ENCODE measurements at places on chromosomes 7 and 10.

- DNase-seq, result peak; percentile 5
These were observed 112.0 kb downstream of the NEURL1 start for GRCh38 chr10:103605359-103606096.

GRCh38 chr10:122702275-122702674 is 2.6 kb upstream of the C10orf120 start:
- DNase-seq, result no peak

GRCh38 chr7:1672851-1673486 is 2.9 kb downstream of the ELFN1 start:
- no peak for DNase-seq

DNA sequence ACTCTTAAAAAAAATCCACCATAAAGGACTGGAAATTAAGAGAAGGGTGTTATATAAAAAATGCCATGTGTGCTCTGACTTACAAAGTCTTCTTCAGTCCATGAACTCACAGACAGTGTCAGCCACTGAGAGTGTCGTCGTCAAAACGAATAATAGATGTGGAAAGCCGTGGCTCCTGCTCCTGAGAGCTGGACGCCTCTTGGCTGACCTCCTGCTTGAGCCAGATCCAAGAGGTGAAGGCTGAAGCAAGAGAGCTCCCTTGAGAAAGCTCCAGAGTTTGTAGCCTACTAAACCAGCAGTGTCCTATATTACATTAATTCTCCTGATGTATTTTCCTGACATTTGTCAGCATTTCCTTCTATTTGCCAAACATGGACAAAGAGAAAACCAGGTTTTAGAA is 234.3 kb upstream of the C7orf33 start:
- no peak for DNase-seq

DNA sequence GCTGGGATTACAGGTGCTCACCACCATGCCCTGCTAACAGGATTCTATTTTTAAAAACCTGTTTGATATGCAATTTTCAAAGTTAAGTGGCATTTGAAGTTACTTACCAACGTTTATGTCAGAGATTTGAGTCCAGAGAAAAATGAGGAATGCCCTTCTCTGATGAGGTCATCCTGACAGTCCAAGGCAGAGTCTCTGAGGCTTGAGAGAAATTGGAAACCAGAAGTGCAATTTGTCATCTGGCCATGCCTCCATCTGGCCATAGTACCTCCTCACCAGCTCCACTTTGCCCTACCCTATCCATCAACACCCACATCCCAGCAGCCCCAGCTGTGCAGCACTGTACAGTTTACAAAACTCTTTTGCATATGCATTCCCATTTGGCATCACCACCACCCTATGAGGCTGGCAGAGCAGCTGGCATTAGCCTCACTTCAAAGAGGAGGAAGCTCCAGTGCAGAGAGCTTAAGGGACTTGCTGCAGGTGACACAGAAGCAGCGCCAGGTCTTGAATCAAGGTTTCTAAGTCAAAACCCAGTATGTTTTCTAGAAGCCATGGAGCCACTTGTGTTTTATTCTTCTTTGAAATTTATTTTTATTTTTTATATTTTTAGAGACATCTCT is 54.5 kb upstream of the PDZD8 start:
- DNase-seq, result no peak

GRCh38 chr7:54201501-54201900 is 340.7 kb upstream of the VSTM2A start:
- no peak for DNase-seq

- DNase-seq, result no peak
These were observed 70.7 kb downstream of the EBF3 start for GRCh38 chr10:129893104-129894089.

- no peak for DNase-seq
These were observed 1.0 kb downstream of the EBF3 start for GRCh38 chr10:129962872-129963640.

DNA sequence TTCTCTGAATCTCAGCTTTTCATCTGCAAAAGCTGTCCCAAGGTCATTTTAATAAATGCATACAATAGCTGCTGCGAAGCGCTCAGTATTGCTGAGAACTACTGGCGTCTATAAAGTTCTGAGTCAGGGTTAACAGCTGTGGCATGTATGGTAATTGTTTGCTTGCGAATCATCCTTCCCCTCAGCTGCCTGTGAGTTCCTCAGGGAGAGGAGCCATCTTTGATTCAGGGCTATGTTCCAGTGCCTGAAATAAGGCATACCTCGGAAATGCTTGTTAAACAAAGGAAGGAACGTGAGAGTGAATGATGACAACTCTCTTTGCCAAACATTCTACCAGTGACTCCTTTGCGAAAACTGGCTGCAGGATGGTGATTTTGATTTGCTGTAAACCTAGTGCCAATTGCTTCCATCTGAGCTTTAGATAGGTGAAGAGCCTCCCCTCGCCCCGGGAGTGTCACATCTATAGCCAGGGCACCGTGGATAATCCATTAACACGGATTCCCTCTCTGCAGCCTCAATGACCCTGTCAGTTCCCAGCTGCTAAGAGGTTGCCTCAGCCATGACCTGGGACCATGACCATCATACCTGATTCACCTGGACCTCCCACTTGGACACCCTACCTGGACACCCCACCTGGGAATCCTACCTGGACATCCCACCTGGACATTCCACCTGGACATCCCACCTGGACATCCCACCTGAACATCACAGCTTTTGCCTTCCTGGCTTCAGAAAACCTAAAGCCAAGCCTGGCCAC is 39.6 kb downstream of the GPRIN2 start:
- no peak for DNase-seq

GRCh38 chr10:16116404-16117304 is 256.3 kb upstream of the MINDY3 start:
- DNase-seq, result no peak

DNA sequence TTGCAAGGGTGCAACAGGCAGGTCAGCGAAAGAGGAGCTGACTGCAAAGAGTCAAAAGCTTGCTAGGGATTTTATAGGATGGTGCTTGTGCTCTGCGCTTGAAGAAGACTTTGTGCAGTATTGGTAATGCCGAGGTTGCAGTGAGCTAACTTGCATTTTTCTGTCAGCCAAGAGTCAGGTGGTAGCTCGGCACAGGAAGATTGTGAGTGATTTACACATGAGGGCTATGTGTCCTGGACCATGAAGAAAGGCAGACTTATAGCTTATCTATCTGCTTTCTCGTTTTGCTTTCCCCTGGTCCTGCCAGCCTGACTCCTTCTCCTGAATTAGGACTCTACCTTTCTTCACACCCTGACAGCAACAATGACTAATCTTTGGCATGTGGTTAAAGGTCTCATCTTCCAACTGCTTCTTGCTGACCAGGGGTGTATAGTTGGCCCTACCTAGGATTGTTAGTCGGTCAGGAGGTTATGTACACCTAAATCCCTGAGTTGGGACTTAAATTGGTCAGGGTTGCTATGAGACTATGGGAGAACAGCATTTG is 4.1 kb upstream of the SYPL1 start:
- DNase-seq, result no peak

- DNase-seq, result no peak
These were observed 1.5 kb downstream of the TRIL start for GRCh38 chr7:28956608-28957063.

DNA sequence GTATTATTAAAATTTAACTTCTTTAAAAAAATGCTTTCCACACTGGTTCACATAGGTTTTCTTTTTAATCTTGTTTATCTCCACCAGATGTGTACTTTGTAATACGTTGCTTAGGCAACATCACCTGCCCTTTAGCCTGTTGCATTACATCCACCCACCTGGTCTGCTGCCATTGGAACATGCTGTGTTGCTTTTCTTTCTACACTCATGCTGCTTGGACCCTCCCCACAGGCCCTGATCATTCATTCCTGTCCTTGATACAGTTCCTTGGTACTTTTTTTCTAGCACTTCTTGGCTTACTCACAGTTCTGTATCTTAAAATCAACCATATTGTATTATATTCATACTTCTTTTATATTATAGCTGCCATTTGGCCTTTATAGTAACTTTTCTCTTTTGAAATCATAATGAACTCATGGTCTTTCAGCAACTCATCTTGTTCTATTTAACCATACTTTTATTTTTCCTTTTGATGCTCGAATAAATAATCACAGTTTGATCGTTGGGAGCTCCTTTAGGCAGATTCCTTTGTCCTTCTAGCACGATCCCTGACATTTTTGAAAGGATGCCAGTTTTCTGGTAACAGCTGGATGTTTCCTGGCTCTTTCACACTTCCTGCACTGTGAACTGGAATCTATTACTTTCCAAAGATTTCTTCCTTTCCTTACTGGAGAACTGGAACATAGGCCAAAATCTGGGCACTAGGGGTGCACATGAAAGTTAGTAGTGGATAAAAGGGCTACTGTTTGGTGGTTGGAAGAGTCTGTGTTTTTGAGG is 125.1 kb downstream of the CDK14 start:
- no peak for DNase-seq

- no peak for DNase-seq
These were observed 270.0 kb downstream of the USP6NL start for GRCh38 chr10:11341283-11341960.

GRCh38 chr7:38138171-38138570 is 39.9 kb upstream of the STARD3NL start:
- DNase-seq, result no peak

- DNase-seq, result no peak
These were observed 13.8 kb downstream of the IL15RA start for GRCh38 chr10:5963591-5963990.

DNA sequence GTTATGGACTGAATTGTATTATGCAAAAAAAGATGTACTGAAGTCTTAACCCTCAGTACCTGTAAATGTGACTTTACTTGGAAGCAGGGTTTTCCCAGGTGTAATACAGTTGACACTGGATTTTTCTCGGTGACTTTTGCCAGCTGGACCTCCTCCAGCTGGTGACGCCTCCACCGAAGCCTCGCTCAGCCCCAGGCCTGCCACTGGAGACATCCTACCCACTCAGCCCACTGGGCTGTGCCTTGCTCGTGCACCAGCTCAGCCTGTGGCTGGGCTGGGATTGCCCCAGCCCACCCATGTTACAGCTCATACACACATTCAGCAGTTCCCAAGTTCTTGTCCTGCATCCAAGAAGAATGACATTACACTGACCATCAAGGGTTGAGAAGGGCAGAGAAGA is 42.4 kb upstream of the GPR22 start:
- DNase-seq, result no peak

- DNase-seq, result no peak
These were observed 122.3 kb downstream of the WDR37 start for GRCh38 chr10:1178506-1178905.

DNA sequence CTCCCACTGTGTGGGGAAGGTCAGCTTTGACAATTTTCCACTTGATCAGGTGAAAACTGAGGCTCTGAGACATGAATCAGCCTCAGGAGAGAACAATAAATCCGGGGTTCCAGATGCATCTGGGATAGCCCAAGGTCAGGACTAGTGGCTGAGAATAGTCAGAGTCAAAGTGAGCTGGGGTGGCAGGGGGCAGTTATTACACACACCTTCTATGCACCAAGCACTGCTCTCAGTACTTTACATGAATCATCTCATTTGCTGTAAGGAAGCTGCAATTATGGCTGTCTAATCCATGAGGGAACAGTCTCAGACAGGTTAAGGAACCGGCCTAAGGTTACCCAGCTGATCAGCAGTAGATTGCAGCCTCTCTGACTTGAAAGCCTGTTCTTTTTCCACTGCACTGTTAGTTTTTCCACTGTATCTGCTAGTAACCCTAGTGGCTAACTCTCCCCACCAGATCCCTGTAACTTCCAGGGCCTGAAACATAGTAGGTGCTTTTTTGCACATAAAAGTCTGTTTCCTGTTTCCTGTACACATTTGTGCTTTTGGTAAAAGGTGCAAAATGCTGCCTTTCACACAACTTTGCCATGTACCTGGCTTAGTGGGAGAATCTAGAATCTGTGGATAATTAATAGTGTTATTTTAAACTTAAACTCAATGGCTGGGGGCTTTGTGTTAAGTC is 125.9 kb downstream of the EMX2 start:
- no peak for DNase-seq

GRCh38 chr10:88528201-88528600 is 54.9 kb downstream of the RNLS start:
- DNase-seq, result no peak

GRCh38 chr7:101121991-101122932 is 4.6 kb upstream of the SERPINE1 start:
- DNase-seq, result no peak

DNA sequence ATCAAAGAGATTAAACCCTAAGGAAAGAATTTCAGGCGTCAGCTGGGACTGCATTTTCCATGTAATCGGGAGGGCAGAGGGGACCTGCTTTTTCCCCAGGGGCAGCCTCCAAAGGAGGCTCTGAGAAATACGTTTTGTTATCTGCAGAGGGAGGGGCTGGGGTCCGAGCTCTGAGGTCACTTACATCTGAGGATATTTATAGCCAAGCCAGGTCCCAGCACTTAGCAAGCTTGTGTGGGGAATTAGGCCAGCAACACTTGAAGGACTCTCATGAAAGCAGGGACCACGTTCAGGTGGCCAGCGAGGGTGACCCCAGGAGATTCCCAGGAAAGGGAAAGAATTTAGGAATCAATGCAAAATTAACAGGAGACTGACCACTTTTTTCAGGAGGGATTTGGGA is 20.6 kb upstream of the GDI2 start:
- no peak for DNase-seq

DNA sequence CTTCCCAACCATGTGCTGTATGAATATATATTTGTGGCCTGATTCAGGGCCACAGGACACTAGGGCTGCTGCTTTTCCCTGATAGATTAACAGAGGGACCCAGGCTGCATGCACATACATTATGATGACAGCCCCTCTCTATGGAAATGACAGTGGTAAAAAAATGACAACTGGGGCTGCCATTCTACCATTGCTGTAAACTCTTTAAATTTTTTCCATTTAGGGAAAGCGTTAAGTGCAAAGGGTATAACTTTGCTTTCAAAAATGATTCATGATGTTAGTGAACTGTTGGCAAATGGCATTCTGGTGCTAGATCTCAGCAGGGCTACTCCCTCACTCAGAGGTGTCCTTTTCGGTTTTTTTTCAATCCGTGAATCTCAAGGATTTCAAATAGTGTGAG is 4.2 kb downstream of the CTBP2 start:
- no peak for DNase-seq

DNA sequence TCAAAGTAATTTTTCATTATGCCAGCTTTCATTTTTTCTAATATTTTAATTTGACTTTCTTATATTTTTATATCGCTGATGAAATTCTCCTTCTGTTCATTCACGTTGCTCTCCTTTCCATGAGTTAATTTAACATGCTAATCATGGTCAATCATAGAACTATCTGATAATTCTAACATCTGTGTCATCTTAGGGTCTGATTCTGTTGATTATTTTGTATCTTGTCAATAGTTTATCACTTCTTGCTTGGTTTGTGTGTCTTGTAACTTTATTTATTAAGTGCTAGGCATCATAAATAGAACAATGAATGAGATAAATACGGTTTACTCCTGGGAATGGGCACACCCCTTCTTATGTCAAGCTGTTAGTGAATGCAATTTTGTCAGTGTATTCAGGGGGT is 11.0 kb downstream of the TCERG1L start:
- no peak for DNase-seq

All from glomerular endothelial cell (primary cell).